ENCODE measurements at places on chromosomes 7 and 10.

- no peak for DNase-seq
Measured at GRCh38 chr7:94249631-94250030, 145.1 kb upstream of the COL1A2 start.

DNA sequence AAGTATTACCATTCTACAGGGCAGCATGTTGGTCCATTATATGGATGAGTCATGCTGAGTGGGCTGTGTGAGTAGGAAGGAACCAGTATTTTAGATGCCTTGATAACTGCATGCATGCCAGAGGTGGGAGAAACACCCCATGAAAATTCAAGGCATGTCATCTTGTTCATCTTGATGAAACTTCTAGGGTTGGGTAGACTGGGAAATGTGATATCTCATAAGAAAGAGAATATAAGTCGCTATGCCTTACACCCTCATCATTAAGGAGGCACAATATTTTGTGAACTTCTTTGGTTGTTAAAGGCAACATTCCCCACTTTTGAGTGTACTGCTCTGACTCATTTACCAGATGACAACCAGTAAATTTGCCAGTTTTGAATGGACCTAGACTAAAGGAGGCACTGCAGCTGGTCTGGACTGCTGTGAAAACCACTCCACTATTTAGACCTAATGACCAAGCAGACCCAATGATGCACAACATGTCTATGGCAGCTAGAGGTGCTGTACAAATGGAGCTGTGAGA, 48.0 kb downstream of the ZNF365 start:
- DNase-seq: peak; percentile 58

DNA sequence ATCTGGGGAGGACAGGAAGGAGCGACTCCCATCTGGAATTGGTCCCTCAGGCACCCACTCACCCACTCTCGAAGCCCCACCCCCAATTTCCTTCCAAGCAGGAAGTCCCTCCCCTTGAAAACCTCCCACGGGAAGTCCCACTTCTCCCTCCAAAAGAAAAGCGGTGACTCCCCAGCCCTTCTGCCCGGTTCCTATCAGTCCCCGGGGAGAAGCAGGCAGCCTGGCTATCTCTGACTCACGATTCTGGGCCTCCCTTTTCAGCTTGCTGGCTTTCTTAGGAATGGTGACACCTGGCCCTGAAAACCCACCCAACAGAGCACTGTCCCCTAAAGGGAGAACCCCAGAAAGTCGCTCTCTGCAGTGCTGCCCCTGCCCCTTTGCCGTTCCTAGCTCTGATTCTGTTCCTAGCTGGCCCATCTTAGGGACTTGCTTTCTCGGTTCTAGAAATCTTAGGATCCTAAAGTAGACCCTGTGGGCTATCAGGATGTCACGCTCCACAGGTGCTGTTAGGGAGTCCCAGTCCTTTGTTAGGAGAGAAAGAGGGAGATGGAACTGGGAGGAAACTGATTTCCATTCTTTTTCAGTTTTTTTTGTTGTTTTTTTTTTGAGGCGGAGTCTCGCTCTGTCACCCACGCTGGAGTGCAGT, 6.0 kb downstream of the TSC22D4 start:
- no peak for DNase-seq

DNA sequence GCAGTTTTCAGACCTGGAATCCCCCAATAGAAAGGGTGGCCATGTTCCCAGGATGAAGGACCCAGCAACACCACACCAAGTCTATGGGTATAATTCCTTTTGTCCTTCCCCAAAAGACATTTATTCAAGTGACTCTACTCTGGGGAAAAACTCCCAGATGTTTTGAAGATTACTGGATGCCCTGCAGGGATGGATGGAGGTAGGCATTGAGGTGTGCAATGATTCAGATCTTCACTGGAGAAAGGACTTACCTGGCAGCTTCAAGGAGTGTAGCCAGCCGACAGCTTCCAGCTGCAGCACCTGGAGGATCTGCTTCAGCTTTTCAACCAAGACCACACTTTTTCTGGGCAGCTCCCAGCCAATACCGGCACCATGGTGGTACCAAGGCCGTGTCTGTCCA, 172.0 kb downstream of the BAMBI start:
- no peak for DNase-seq

- no peak for DNase-seq
Measured at GRCh38 chr10:14926061-14926470, 27.8 kb downstream of the DCLRE1C start.

DNA sequence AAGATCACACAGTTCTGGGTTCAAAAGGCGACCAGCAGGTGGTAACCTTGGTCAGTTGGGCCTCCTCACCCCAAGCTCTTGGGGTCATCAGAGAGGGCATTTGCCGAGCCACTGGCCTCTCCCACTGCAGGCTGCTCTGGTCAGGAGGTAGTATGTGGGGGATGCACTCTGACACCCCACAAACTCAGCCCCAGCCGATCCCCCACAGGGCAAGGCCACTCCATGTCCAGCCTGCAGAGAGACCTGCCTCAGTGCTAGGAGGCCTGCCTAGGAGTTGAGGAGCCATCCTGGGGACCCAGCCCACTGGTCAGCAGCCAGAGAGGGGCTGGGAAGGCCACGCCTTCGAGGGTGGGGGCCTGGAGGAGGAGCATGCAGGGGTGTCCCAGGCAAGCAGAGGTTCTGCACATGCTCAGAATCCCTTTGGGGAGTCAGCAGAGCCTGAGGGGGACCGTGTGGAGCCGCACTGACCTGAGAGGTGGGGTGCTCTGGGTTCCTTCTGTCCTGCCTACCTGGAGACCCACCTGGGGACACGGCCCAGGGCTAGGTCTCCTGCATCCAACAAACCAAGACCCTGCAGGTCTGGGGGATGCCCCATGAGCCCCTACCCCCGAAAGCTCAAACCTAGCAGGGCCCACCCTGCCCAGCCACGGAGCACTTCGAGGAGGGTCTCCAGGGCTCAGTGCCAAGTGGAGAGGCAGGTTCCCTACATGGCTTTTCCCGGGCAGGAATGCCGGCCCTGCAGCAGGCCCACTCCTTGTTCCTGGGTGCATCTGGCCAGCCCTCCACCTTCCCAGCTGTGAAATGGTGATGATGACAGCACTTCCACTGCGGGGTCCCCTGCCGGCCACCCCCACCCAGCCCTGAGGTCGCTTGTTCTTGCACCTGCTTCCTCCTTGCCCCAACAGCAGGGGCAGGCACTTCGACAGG, 58.5 kb downstream of the RASGEF1A start:
- DNase-seq: no peak

DNA sequence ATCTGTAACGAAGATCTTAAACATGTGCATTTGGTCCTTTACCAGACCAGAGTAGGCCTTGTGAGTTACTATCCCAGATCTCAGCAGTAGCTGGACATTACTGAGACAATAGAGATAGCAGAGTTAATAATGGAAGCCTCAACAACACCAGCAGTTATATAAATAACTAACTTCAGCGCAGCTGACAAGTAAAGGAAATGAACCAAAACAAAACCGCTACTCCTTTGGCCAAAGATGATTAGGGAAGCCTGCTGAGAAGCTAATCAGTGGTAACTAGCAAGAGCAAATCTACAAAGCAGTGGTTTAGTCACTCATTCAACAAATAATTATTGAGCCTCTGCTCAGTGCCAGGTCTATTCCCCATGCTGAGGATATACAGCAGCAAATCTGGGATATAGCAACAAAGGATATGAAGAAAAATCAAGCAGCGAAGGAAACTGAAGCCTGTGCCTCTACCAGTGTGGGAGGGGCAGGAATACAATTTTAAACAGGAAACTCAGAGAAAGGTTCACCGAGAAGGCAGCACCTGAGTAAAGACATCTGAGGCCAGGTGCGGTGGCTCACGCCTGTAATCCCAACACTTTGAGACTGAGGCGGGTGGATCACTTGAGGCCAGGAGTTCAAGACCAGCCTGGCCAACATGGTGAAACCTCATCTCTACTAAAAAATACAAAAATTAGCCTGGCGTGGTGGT, 103.6 kb downstream of the ELMO1 start:
- no peak for DNase-seq

Data from skeletal muscle cell (primary cell).